Islet precursor cell (in vitro differentiated cells): ENCODE measurements at places on chromosomes 3 and 15.
A peak's percentile ranks its signal among the peaks of the same experiment; 100 is the strongest.

DNA sequence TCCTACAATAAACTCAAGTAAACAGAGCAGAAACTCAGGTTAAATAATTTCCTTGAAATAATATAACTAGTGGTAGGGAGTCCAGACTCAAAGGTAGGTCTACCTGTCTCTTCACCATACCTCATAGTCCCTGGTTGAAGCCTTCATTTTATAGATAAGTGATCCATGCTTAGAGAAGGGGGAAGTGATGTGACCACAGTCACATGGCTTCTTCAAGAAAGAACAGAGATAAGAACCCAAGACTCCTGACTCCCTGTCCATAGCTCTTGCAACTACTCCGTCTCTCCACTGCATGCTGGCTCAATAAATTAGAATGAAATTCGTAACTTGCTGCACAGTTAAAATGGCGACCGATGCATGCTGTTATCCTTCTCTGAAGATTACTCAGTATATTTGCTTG is 11.0 kb upstream of the C15orf61 start:
- no peak for DNase-seq

DNA sequence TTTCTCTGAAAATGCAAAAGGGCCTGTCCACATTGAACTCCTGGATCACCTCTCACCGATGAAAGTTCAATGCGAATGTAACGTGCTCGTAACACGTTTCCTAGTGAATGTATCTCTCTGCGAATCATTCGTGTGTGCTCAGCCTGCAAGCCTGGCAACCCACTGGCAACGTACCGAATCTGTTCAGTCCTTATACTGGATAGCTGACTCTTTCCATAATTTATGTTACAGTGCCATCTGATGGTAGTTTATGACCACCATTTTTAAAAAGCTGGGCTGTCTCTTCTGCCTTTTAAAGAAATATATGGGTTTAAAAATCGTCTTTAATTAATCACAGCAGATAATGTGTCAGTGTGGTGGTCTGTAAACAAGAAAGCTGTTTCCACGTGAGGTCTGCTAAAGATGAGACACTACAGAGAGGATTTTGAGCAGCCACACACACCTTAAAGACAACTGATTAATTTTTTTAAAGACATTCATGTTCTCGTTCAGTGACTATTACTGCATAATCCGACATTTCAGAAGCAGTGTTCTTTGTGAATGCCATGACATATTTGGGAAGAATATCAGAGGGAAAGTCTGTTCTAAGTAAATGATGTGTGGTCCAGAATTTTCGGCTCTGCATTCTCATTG is 69.4 kb upstream of the FOXP1 start:
- no peak for DNase-seq

DNA sequence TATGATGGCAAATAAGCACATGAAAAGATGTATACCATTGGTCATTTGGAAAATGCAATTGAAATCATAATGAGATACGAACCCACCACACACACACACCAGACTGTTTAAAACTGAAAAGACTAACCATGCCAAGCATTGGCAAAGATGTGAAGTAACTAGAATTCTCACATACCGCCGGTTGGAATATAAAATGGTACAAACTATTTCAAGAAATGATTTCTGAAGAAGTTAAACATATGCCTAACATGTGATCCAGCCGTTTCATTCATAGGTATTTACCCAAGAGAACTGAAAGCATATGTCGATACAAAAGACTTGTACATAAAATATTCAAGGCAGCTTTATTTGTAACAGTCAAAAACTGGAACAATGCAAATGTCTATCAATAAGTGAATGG is 28.9 kb downstream of the HES1 start:
- DNase-seq: no peak

DNA sequence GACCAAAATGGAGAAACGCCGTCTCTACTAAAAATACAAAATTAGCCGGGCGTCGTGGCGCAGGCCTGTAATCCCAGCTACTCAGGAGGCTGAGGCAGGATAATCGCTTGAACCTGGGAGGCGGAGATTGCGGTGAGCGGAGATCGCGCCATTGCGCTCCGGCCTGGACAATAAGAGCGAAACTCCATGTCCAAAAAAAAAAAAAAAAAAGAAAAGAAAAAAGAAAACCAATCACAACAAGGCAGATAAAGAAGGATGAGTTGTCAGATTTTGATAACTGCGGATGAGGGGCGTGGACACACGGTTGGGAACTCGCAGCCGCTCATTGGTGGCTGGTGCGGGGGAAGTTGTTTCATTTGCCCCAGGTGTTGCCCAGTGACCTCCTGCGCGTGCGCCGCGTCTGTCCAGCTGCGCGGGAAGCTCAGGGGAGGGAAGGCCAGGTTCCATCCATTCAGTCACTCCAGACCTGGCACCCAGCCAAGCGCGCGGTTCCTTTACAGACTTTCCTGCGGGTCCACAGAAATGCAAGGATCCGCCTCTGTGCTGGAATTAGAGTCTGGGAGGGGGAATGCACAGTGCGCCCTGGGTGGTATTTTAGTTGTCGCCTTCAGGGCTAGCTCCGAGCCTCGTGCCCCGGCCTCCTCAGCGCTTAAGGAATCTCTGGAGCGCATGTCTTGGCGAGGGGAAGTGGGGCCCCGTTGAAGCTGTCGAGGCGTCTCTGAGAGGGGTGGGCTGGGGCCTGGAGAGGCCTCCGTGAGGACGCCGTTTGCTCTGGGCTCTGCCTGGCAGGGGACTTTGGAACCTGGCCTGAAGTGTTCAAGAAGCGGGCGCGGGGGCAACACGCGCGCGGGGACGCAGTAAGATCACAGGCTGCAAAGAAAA is 708 bp upstream of the GCHFR start:
- DNase-seq: peak; percentile 69

GRCh38 chr3:155766206-155766605 is 21.3 kb upstream of the PLCH1 start:
- no peak for DNase-seq

- peak; percentile 49 for DNase-seq
Measured at GRCh38 chr3:160921020-160921635, 165.1 kb downstream of the PPM1L start.

DNA sequence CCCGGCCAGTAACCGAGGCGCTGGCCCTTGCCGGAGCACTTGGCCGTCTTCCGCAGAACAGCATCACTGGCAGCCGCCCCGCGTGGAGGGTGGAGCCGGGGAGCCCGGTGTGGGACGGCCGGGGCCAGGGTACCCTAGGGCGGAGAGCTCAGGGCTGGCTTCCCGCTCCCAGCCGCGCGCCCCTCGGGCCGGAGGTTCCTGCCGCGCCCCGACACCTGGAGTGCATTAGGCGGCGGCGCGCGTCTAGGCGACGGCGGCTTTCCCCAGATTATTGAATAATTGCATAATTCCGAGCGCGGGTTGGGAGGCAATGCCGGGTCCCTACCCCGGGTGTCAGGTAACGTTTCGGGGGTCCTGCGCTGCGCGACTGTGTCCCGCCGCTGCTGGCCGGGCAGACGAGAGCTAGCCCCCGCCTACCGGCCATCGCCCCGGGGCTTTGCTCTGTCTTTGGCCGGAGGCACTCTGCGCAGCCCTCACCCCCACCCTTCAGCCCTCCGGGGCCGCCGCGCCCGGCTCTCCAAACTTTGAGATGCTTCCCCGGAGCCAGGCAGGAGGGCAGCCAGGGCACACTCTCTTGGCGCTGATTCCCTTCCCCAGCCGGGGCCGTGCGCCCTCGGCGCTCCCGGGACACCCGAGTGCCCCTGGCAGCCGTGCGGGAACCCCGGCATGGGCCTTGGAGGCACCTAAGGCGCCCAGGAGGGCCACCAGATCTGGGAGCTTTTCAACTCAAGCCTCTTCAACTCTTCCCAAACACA is 749 bp downstream of the ITGA11 start:
- DNase-seq: peak; percentile 54
